ENCODE measurements at places on chromosomes 6 and 20.
A peak's percentile ranks its signal among the peaks of the same experiment; 100 is the strongest.

DNA sequence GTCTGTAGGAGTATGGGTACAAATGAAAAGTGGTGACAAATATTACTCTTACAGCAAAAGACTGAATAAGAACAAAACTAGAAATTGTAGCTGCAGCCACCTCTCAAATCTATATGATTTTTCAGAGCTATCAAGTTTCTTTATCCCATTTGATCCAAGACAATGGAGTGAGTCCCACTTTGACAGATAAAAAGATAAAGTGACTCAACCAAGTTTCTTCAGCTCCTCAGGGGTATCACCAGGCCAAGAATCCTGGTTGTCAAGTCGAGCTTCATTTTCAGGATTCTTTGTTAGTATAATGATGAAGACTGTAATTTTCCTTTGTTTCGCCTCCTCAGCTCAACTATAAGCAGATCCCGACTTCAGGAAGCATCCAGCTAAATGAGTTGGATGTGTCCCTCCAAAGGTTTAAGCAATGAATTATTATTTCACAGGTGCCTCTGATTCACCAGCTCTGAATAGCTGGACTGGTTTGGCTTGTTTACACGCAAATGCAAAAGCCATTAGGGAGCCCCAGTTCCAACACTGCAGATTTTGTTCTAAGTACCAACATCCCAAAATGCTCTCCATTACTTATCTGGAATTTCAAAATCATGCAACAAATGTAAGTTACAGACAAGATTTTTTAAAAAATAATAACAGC lies 238.9 kb downstream of the MAFB start:
- no peak for DNase-seq

DNA sequence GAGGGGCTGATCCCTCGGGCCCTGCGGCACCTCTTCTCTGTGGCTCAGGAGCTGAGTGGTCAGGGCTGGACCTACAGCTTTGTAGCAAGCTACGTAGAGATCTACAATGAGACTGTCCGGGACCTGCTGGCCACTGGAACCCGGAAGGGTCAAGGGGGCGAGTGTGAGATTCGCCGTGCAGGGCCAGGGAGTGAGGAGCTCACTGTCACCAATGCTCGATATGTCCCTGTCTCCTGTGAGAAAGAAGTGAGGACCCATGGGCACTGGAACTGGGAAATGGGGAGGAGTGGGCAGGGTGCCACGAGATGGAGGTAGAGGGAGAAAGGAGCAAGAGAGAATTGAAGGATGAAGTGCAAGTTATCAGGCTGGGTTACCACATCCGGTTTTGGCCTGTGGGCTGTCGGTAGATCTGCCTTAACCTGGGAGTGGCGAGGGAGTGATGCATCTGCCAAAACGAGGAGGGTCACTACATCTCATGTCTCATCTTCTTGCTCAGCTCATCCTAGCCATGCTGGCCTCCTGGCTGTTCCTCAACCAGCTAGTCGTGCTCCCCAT lies 5.4 kb upstream of the PHF1 start:
- no peak for DNase-seq

- no peak for DNase-seq
Observed at GRCh38 chr6:53109612-53110011, 39.0 kb downstream of the GCM1 start.

- DNase-seq = no peak
Observed at GRCh38 chr6:24967211-24967610, 31.5 kb upstream of the RIPOR2 start.

DNA sequence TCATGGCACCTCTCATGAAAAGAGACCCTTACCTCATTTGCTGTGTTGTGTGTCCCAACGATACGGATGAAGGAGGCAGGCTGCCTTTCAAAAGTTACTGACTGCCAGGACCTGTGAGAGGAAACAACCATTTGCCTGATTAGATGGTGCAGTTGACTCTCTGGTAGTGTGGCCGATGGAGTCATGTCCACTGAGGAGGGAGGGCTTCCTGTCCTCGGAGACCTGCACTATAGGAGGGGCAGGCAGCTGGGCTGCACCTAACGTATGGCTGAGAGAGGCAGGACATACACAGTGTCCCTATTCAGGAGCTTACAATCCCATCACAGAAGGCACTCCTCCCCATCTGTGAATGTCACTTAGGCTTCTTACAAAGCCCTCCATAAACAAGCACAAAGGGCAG lies 373.0 kb downstream of the ZFAND3 start:
- no peak for DNase-seq

DNA sequence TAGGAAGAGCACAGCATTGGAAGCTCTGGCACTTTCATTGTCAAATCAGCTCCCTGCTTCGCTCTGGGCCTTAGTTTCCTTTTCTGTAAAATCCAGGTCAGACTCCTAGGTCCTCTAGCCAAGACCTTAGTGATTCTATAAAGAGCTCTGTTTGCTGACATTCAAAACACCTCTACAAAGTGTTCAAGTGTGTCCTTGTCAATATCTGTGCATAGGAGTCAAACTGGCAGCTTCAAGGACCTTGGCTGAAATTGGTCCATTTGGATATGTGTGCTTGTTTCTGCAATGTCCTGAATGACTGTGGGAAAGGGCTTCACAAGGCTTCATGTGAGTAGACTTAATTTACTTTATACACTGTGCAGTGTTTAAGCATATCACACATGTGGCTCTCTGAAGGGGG lies 73.9 kb upstream of the ENPP5 start:
- DNase-seq = no peak

DNA sequence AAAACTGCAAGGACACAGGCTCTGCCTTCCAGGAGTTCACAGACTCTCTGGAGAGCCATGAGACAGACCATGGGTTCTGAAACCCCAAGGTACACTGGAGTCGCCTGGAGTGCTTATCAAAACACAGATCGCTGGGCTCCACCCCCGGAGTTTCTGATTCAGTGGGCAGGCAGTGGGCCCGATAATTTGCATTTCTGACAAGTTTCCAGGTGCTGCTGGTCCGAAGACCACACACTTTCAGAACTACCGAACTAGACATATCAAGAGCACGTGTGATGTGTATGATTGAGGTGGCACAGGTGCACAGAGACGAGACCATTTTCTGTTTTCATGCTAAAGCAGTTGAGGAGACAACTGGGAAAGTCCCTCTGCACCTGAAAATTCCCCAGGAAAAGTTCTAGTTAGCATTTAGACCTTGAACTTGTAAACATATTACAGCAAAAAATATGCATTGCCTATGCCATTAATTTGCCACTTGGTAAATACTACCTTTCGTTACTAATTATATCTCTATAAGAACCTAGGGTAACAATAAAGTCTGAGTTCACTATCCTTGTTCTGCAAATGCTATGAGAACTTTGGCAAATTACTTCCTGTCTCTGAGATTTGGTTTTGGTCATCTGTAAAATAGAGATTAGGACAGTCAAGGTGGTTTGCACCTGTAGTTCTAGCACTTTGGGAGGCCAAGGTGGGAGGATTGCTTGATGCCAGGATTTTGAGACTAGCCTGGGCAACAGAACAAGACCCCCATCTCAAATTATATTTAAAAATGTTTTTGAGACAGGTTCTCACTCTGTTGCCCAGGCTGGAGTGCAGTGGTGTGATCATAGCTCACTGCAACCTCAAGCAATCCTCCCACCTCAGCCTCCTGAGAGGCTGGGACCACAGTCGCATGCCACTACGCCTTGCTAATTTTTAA lies 14.3 kb upstream of the PIM1 start:
- peak; percentile 74 for DNase-seq
